Right ventricle myocardium superior (tissue), 1 donor: ENCODE measurements at places on chromosomes 2 and 18. TPM values are rescaled to one million over a fixed set of nuclear protein-coding genes. Genes with fewer than 3 reads are reported as not detected.

SPRED2 gene
- total RNA-seq = 14.9 TPM

GREB1 gene
- total RNA-seq = 9.0 TPM

NEURL3 gene
- not detected for total RNA-seq

MEP1B gene
- total RNA-seq = not detected

IL36RN gene
- not detected for total RNA-seq

CREG2 gene
- not detected for total RNA-seq

LHCGR gene
- not detected for total RNA-seq

THADA gene
- total RNA-seq = 14.2 TPM

CYS1 gene
- total RNA-seq = 3.6 TPM

EML6 gene
- total RNA-seq = 0.56 TPM

GKN1 gene
- total RNA-seq = not detected

PTPRM gene
- total RNA-seq = 101 TPM

RGPD3 gene
- total RNA-seq = 0.08 TPM

CCDC74A gene
- 0.35 TPM for total RNA-seq

CIB4 gene
- not detected for total RNA-seq

TYW5 gene
- total RNA-seq = 2.7 TPM

ACSL3 gene
- 50.8 TPM for total RNA-seq

REG3A gene
- not detected for total RNA-seq

RAX gene
- not detected for total RNA-seq

IMPACT gene
- total RNA-seq = 17.5 TPM

WNT10A gene
- total RNA-seq = not detected

KLHL30 gene
- 20.0 TPM for total RNA-seq

SPC25 gene
- total RNA-seq = 0.38 TPM

LIMS2 gene
- total RNA-seq = 237 TPM

PSMA8 gene
- total RNA-seq = 0.48 TPM
